ENCODE measurements at places on chromosomes 6 and 20.
A peak's percentile ranks its signal among the peaks of the same experiment; 100 is the strongest.

- peak; percentile 77 for DNase-seq
Measured at GRCh38 chr6:101146389-101146788, 247.1 kb upstream of the GRIK2 start.

DNA sequence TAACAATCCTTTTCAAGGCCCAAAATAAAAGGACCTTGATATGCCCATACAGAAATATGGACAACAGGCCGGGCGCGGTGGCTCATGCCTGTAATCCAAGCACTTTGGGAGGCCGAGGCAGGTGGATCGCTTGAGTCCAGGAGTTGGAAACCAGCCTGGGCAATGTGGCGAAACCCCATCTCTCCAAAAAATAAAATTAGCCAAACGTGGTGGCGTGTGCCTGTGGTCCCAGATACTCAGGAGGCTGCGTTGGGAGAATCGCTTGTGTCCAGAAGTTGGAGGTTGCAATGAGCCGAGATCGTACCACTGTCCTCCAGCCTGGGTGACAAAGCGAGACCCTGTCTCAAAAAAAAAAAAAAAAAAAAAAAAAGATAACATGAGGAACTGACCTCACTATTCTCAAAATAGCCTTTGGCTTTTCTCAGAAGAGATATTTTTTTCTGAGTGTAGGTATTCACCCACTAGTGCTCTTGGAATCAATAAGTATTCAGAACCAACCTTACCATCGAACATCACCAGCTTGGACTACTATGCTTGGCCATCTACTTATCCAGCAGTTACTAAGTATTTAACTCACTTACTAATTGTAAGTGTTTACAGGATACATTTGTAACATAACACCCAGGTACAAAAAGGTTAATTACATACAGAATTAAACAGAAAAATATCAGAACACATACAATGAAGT is 99.2 kb downstream of the OR2B2 start:
- DNase-seq, result no peak

DNA sequence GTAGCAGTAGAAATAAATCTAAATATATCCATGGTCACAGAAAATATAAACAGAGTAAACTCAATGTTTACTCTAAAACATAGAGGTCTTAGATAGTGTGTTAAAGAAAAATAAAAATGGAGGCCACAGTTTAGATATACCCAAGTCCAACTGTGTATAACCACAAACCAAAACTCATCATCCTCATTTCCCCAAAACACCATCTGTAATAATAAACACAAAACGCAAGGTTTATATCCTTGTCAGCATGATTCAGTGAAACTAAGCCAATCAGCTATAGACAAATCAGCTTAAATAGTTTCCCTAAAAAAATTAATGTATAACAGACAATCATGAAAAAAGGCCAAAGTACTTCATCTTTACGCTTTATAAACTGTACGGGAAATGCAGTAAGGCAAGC is 2.7 kb upstream of the HACE1 start:
- DNase-seq, result peak; percentile 83

- no peak for DNase-seq
Measured at GRCh38 chr6:148085631-148086331, 256.9 kb upstream of the SASH1 start.

DNA sequence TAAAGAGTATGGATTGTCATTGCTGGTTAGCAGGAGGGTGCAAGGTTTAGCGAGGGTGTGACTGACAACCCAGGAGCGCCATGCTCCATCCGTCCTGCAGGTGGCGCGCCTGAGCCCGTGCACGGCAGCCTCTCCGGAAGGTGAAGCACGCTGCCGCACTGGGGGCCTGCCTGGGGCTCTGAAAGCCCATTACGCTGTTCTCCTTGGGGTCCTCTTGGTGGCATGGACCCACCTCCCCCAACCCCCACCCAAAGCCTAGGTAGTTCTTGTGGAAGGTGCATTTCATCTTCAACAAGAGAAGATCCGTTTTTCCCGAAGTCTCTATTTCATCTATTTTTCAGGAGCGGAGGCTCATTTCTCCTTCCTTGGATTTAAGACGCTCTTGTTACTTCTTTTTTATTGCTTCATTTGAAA is 197.4 kb upstream of the KCNG1 start:
- peak; percentile 21 for DNase-seq

- DNase-seq, result peak; percentile 38
Measured at GRCh38 chr6:78589436-78589835, 277.9 kb upstream of the IRAK1BP1 start.

- no peak for DNase-seq
Measured at GRCh38 chr20:16710781-16711180, 19.0 kb upstream of the SNRPB2 start.

DNA sequence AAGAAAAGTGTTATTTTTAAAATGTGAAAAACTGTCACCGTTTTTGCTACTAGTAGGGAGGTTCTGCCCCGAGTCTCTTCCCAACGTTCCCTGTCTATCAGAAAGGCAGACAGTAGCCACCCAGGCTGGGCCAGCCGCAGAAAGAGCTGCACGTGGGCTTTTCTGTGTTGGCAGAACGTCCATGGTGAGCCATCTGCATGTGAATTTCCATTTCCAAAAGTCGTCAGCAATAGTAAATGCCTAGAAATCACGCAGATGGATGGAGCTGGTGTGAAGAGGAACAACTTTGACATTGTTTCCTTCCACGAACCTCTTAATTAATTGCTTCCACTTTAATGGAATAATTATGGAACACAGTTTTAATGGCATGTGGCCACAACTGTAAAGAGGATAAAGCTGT is 97.5 kb downstream of the FAM120B start:
- peak; percentile 8 for DNase-seq

DNA sequence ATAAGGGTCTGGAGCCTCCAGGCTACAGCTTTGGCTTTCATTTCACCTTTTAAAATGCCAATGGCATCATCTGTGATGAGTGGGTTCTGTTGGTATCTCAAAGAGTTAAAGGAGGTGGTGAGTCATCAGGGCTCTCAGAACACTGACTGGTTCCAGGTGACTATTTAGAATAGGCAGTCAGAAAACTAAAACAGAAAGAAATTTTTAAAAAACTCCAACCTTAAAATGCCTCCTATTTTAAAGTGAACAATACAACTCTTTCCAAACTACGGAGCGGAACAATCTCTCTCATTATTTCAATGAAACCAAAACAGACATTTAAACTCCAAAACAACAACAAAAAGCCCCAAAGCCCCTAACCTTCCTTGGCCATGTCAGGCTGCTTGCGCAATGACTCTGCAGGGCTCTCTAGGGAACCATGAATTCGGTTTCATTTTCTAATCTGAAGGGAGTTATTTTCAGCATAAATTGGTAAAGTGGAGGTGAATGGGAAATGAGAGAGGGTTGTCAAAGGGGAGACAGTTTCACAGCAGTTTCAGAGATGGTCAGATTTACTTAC is 194.9 kb downstream of the KIF6 start:
- DNase-seq, result peak; percentile 55

DNA sequence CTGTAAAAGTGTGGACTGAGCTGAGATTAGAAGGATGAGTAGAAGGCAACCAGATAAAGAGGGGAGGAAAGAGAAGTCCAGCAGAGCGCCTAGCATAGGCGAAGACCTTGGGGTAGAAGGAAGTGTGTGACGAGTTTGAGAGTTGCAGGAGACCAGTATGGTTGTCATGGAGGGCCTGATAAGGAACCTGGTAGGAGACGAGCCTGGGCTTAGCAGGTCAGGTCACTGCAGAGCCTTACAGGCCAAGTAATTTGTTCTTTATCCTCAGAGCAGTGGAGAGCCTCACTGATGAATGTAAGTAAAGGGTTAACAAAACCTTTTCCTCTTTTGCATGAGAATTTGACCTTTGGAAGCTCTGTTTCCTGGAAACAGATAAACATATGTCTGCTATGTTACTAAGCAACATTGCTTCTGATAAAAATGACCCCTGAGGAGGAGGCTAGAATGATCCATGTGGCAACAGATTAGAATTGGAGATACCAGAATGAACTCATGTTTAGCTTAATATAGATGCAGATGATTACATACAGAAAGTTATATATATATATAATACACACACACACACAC is 2.9 kb upstream of the TMEM74B start:
- no peak for DNase-seq

DNA sequence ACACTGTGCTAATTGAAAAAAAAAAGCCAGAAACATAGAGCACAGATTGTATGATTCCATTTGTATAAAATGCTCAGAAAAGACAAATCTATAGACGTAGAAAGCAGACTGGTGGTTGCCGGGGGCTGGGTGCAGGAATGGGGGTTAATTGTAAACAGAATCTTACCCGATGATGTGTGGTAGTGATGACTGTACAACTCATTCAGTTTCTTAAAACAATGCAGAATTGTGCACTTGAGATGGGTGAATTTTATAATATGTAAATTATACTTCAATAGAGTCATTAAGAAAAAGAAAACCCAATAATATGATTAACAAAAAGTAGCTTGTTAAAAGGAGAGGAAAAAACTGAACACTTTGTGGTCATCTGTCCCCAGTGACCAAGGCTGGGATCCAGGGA is 3.7 kb upstream of the MYLK4 start:
- DNase-seq, result no peak

GRCh38 chr6:27669295-27669623 is 196.4 kb upstream of the ZNF184 start:
- DNase-seq, result no peak

DNA sequence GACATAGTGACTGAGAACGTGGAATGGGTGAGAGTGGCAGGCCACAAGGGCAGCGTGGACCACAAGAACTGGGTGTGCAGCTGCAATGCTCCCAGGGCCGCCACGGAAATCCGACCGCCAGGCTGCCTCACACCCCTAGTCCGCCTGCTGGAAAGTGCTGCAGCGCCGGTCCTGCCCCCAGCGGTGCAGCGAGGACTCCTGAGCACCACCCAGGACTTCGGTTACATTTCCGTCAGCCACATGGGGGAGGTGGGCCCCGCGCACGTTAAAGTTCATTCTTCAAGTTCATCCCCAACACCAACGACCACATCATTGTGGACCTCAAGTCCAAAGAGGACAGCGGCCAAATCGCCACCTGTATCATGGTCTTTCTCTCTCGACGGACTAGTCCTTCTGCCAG is 126.1 kb upstream of the CARMIL1 start:
- DNase-seq, result no peak

- no peak for DNase-seq
Measured at GRCh38 chr6:54899986-54900385, 53.4 kb downstream of the FAM83B start.

GRCh38 chr6:155341130-155341828 is 27.0 kb upstream of the TFB1M start:
- DNase-seq, result peak; percentile 89

DNA sequence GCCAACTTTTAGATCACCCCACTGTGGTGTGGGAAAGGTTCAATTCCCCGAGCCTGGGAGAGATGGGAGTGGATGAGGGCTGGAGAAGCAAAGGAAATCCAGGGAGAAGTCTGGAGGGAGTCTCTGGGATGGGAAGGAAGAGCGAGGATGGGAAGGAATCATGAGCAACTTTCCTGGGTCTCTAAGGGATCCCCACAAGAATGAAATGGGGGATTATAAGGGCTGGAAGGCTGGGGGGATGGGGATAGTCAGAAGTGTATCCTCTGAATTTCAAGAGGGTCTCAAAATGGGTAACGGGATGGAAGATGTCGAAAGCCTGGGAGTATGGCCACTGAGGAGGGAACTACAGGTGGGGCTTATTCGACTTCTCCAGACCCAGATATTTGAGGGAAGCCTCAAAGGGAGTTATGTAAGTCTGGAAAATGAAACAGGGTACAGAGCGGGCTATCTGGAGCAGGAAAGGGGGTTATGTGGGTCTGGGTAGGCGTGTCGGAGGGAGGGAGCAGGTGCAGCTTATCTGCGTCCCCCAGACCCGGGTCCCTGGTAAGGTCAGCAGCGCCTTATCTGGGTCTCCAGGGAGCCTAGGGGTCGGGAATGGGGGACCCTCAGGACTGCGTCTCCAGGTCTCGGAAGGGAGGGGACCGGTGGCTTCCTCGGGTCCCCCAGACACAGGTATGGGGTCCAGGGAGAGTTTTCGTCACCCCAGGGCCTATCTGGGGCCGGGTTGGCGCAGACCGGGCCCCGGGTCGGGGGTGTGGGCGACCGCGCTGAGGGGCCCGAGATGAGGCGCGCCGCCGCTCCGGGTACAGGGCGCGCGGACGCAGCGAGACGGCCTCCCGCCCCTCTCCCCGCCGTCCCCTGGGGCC is 550 bp downstream of the PLAGL2 start:
- DNase-seq, result no peak

- no peak for DNase-seq
Measured at GRCh38 chr6:106619223-106619622, 10.1 kb downstream of the RTN4IP1 start.

GRCh38 chr20:10670501-10671220 is 3.1 kb downstream of the JAG1 start:
- no peak for DNase-seq

DNA sequence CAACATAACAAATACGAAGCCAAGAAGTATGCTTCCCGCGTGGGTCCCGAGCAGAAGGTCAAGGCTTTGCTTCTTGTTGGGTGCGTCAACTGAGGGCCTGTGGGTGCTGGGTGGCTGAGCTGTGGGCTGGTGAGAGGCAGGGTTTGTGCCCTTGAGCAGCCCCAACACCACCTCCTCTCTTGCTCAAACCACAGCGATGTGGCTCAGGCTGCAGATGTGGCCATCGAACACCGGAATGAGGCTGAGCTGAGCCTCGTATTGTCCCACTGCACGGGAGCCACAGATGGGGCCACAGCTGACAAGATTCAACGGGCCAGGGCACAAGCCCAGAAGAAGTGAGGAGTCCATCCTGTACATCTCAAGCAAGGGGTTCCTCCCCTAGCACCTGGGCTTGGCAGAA is 7.0 kb upstream of the PTPRA start:
- DNase-seq, result no peak

DNA sequence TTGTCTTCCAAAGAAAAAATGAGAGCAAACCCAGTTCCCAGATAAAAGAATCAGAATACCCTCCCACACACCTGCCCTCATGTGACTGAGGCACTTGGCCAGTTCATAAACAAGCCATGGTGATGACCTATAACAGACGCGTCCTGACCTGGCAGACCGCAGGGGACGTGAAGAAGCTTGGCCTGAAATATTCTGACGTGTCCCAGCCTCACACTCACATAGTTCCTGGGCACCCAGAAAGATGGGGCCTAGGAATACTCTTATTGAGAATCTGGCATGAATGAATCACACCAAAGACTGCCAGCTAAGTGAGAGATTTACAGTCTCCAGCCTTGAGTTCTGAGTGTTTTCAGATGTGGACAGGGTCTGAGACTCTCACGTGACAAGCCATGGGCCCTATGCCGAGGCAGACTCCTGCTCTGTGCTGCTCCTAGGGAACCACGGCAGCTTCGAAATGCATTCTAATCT is 17.2 kb upstream of the MAP3K4 start:
- peak; percentile 100 for DNase-seq

- DNase-seq, result no peak
Measured at GRCh38 chr20:13102694-13103093, 93.9 kb downstream of the SPTLC3 start.
